ENCODE measurements at places on chromosomes 7 and 10.

DNA sequence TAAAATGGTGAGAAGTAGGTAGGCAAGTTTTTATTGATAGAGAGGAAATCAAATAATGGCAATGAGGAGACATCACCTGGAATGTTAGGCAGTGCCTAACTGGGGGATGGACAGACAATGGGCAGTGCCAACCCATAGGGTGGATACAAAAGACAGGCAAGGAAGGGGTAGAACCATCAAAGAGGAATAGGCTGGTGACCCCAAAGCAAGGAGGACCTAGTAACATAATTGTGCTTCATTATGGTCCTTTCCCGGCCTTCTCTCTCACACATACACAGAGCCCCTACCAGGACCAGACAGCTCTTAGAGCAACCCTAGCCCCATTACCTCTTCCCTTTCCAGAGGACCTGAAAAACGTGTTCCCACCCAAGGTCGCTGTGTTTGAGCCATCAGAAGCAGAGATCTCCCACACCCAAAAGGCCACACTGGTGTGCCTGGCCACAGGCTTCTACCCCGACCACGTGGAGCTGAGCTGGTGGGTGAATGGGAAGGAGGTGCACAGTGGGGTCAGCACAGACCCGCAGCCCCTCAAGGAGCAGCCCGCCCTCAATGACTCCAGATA is 30.0 kb downstream of the PRSS2 start:
- no peak for DNase-seq

- no peak for DNase-seq
Measured at GRCh38 chr7:151889406-151890354, 12.8 kb upstream of the PRKAG2 start.

DNA sequence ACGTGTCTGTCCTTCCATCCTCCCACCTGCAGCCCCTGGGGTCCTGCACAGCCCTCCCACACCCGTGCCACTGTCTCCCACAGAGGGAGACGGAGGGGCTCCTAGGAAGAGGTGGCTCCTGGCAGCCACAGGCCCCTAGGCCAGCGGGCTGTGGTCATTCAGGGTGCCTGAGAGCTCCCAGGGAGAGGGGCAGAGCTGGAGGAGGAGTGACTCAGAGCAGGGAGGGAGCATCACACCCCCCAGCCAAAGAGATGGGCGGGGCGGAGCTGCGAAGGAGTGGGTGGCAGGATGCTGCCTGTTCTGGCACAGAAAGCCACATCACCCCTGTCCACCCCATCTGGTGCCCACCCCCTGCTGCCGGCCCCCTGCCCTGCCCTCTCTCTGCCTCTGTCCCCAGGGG is 50.5 kb downstream of the STK32C start:
- DNase-seq = peak; percentile 4

GRCh38 chr7:31917256-31917655 is 153.0 kb downstream of the PDE1C start:
- DNase-seq = no peak

DNA sequence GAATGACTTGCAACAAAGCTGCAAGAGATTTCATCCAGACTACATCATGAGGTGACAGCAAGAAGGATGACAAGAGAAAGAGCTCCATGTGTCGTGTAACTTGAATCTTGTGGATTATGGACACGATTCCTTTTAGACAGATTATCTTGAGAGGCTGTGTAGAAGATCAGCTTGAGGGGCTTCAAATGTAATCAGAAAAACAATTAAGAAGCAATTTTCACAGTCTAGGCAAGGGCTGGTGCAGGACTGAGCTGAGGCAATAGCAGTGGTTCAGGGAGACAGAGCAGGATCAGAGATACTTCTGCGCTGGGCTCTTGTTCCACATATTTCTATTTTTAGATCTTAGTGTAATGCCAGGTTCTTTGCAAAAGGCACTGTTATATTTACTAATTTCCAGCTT is 253.0 kb upstream of the COBL start:
- no peak for DNase-seq

DNA sequence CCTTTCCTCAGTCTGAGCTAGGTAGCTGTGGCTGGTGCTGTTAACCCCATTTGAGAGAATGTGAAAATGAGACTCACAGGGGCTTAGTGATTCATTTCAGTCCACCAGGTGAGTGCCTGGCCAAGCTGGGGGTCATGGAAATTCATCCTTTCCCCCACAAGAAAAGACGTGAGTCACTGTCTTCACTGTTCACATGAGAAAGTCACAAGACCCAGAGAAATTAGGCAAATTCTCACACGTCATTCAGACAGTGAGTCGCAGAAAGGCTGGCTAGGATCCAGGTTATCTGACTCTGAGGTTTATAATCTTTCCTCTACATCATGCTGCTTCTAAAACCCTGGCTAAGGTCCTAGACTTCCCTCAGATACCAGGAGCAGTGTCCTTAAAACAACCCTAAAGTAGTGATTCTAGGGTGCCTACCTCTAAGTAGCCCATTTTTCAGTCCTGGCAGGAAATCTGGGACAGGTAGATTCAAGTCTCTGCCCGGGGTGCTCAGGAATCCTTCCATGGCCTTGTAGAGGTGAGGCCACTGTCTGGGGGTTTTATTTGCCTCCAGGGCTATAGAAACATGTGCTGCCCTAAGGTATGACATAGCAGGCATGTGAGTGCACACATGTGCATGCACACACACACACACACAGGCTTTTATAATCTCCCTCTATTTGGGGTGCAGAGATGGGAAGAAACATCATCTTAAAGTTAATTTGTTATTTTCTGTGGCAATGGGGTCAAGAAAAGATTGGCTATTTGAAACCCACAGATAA is 427.9 kb upstream of the CELF2 start:
- no peak for DNase-seq

- DNase-seq = no peak
Measured at GRCh38 chr10:75239096-75239790, 3.5 kb upstream of the COMTD1 start.

- DNase-seq = no peak
Measured at GRCh38 chr10:82817676-82818422, 942.9 kb downstream of the NRG3 start.

GRCh38 chr7:50674896-50675835 is 107.5 kb downstream of the GRB10 start:
- no peak for DNase-seq

DNA sequence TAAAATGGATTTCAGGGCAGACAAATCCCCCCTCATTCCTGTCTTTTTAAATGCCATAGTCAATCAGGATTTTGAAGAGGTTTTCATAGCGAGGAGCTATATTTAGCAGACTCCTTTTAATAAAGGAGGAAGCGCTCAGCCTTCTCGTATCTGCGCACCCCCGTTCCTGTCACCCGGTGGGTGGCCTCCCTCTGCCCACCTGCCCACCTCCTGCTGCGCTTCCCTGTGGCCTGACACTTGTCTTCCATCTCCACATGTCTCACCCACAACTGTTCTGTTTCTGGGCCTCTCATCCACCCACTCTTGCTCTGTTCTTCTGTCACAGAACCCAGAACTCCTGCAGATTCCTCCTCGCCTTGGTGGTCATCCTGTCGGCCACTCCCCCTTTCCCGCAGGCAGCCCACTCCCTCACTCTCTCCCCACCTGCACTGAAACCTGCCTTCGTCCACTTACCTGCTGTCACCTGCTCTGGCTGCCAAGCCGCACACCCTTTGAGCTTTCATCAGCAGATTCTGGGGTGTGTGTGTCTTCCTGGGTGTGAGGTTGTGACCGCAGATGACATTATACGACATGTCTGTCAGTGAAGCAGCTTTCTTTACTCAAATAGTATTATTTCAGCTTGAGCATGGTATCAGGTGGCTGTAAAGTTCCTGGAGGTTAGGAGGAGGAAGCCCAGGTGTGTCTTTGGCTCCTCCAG is 163.5 kb upstream of the AGK start:
- DNase-seq = no peak

DNA sequence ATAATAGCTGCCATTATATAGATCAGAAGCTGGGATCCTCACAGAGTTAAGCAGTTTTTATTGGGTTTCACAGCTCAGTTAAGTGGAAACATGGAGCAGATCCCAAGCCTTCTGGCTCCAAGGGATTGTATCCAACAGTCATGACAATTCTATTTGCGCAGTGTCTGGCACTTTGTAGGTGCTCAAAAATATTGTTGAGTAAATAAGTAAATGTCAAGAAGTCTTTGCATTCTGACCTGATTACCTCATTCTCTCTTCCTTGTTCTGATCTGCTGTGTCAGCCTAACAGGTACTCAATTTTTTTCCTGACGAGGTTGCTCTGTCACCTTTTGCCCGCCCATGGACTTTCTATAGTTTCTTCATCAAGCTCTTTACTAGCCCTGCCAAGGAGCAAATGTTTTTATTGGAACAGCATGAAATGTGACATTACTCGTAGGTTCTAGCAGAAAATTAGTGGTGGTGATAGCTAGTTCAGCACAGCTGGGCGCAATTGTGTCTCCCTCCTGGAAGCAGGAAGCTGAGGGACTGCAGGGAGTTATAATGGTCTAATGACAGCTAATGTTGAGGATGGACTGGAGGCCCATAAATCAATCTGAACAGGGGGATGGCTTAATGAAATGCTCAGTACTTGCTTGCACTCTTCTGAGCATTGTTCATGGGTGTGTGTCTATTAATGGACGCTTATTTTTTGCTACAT is 680.2 kb downstream of the CCSER2 start:
- no peak for DNase-seq

- no peak for DNase-seq
Measured at GRCh38 chr7:42736931-42737330, 174.9 kb downstream of the C7orf25 start.

DNA sequence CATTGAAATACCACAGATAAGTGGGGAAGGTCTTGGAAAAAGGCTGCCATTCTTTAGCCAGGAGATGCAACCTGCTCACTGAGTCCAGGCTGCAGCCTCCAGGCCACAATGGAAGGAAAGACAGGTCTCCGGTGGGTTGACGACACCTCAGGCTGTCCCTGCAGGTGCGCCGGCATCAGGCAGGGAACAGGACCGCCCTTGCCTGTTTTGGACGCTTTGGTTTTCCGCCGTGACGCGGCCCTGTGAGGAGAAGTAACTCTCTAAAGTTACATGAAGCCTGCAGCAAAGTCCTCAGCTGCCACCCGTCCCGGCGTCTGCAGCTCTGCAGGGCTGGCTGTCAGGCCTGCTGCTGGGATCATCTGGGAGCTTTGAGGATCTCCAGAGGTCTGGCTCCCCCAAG is 147.0 kb downstream of the WDR37 start:
- no peak for DNase-seq

DNA sequence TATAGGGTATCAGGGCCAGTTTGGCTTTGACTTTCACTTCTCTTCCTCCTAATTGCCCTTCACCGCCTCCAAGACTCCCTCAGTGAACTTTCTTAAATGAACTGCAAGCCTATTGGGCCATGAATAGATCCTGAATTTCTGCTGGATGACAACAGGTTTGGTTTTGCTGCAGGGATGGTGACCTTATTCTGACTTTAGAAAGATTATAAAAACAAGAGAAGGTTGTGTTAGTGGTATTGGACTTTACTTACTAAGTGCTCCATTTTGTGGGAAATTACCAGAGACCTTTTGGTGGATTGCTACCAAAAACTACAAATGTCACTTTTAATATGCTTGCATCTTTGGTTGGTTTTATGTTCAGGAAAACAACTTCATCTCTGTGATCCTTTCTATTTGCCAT is 11.5 kb upstream of the LIPA start:
- DNase-seq = no peak

DNA sequence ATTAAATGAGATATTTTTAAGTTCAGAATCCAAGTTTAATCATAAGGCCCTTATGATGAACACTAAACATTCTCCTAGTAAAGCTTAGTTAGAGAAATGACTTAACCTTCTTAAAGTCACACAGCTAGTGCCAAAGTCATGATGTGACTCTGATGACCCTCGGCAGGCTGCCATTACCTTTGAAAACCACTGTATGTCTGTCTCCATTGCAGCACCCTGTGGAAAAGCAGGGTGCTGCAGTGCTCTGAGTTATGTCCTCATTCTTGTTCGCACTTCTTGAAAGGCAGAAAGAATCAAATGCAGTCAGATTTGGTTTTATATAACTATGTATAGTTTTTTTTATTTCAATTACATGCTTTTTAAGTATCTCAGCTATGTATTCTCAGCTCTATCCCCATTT is 105.0 kb downstream of the PHTF2 start:
- DNase-seq = peak; percentile 1

DNA sequence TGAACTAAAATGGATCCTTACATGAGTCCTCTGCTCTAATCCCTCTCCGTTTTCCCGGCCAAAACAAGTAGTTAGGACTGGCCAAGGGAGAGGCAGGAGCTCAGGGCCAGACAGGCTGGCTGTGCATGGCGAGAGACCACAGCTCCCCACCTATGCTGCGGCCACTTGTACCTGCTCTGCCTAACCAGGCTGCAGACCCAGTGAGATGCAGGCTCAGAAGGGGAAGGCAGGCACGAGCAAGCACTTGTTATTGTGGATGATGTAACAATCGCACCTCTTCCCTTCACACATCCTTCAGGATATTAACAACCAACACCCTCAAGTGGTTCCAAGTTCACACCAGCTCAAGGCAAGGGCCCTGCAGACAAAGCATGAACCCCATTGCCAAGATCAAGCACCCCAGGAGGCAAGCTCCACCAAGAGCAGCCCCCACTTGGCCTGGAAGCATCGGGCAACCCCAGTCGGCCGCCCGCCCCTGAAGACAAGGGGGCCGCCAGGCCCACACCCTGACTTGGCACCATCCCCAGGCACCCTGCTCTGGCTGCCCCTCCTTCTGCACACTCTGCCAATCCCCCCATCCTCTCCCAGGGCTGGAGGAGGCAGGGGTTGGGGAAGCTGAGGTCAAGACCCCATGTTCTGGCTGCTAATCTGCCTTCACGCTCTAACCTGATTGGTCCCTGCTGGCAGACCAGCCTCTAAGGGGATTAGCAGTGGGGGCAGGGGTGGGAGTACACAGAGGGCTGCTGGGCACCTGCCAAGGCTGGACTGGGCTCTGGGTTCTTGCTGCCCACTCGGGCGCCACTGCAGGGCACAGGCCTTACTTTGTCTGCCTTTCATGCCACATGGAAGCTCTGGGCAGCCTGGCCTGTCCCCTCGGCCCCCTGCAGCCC is 111.3 kb downstream of the SLIT1 start:
- no peak for DNase-seq

Data from stimulated activated naive CD4-positive, alpha-beta T cell treated with Interleukin-2 at 50 U/mL for 16 hours (primary cell).